Fibroblast of the aortic adventitia (primary cell): ENCODE measurements at places on chromosomes 12 and 14.

- DNase-seq, result peak; percentile 21
Measured at GRCh38 chr12:99984271-99985128, at the start of gene ANKS1B. TSS of gene ANKS1B (minus strand) at chr12:99984936. CDS start at chr12:99984237, 699 bp downstream.

- DNase-seq, result no peak
Measured at GRCh38 chr14:77547512-77548180, 49.0 kb upstream of the ISM2 start.

DNA sequence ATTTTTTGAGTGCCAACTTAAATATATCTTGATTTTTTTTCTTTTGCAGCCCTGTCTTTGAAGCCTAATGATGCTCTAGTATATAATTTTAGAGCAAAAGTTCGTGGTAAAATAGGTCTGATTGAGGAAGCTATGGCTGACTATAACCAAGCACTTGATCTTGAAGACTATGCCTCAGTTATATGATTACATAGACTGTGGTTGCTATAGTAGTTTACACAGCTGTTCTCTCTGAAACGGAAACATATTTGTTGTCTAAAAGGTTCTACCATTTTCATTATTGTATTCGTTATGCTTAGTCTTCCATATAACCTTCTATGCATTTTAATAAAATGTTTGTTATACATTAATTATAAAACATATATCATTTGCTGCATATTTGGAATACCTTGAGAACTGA lies 246.7 kb downstream of the TTC6 start:
- DNase-seq, result no peak

GRCh38 chr12:111761099-111761498 lies 5.6 kb upstream of the ALDH2 start:
- DNase-seq, result no peak

GRCh38 chr14:55926007-55926406 lies 192.2 kb upstream of the PELI2 start:
- no peak for DNase-seq

DNA sequence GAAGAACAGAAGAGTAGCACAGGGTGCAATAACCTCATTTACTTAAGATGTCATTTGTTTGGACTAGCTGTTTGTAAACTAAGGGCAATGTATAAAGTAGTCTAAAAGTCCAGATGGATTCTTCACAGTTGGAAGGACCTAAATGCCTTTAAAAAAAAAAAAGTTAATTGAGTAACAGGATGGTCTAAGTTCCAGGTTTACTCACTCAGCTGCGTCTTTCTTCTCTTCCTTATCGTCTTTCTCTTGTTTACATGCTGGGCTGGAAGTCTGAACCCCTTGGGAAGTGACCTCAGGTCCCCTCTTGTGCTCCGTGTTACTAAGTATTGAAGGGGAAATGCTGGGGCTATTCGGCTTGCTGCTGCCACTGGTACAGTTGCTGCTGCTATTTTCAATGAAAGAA lies 82.5 kb downstream of the SH2B3 start:
- peak; percentile 58 for DNase-seq

- DNase-seq, result no peak
Measured at GRCh38 chr14:79325557-79325956, 885.7 kb downstream of the DIO2 start.

GRCh38 chr12:15152868-15153267 lies 68.3 kb downstream of the RERG start:
- DNase-seq, result peak; percentile 27

DNA sequence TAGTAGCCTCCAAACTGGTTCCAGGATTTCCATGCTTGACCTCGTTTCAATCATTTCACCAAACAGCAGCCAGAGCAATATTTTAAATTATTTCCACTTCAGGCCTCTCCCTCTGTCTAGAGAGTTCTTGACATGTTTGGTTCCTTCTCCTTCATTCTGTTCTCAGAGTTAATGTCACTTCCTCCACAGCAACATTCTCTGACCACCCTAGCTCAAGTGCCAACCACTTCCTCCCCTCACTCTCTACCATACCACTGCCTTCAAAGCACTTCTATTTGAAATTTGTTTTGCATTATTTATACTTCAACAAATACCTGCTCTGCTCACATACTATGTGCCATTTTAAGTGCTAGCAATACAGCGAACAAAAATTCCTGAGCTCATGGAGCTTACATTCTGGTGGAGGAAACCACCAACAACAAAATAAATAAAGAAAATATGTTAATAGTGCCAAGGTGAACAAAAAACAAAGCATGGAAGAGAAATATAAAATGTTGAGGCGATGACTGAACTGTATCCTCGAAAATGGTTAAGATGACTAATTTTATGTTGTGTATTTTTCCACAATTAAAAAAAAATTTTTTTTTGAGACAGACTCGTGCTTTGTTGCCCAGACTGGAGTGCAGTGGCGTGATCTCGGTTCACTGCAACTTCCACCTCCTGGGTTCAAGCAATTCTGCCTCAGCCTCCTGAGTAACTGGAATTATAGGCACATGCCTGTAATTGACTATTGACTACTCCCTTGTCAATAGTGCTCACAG lies 17.3 kb downstream of the BAZ1A start:
- DNase-seq, result no peak

DNA sequence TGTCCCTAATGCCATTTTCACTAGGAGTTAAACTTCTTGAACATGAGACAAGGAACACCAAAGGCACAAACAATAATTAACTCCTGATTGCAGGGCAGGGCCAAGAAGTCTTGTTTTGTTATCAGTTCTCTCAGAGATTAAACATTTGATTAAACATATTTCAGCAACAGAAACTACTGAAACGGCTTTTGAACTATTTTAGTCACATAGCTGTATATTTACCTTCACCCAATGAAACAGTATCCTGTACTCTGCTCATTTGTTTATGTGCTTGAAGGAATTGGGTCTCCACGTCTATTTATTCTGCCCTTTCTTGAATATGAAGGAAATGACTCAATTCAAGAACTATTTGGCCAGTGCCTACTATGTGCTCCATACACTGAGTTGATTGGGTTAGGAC lies 51.3 kb upstream of the PTCSC3 start:
- no peak for DNase-seq

DNA sequence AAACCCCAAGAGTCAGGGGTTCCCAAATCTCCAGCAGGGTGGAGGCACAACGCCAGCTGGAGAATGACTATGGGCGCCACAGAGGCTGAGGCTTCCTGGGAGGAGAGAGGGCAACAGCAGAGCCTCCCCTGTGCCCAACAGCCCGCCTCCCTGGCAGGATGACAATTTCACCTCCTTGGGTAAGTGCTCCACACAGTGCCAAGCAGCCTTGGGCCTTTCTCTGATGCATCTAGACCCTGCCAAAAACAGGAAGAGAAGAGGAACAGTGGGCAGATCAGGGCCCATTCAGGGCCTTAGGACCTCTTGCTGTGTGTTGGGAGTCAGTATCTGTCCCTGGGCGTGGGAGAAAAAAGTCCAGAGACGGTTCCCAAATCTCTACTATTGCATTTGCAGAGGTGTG lies 5.0 kb upstream of the OR10P1 start:
- DNase-seq, result no peak

DNA sequence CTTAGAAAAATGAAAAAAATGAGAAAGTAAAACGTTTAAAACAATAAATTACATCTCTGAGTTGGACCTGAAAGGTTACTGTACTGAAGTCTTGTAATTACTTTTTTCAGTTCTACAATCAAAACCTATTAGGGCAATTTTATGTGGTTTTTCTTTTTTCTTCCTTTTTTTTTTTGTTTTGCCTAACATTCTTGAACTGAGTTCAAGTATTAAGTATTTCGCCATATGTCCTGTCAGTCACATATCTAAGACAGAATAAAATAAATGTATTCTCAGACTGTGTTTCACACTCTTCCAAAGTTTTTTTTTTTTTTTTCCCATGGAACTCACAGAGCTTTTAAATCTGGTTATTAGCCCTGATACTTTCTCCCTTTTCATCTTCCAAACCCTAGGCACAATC lies 172.0 kb downstream of the BCAT1 start:
- DNase-seq, result peak; percentile 37

DNA sequence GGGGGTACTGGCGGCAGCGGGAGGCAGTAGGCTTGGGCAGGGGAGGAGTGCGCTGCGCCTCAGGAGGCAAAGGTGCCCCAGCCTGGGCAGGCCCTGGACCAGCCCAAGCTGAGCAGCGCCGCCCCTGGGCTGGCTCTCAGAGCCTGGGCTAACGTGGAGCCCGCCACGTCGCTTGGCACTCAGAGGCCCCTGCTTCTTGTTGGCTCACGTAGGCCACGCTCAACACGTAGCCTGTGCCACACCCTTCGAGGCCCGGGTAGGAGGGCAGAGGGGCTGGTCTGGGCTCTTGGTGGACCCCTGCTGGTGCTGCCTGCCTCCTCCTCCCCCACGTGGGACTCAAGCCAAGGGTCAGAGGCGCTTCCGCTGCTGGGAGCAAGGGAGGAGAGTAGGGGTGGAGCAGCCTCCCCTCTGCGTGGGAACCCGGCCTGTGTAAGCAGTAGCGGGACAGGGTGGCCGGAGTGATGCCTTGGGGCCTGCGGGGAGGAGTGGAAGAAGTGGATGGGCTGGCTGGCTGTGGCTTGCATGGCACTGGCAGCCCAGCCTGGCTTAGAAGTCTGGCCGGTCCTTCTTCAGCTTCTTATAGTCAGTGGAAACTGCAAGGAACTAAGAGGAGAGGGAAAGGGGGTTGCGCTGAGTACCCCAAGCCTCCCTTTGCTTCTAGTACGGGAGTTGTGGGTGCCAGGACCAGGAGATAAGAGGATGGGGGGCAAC lies 5.7 kb downstream of the SHMT2 start:
- peak; percentile 63 for DNase-seq
